ENCODE measurements at places on chromosomes 1 and 21. TPM values are rescaled to one million over a fixed set of nuclear protein-coding genes. Genes with fewer than 3 reads are reported as not detected.

MOV10 gene
- 31.9 TPM for total RNA-seq

DNA sequence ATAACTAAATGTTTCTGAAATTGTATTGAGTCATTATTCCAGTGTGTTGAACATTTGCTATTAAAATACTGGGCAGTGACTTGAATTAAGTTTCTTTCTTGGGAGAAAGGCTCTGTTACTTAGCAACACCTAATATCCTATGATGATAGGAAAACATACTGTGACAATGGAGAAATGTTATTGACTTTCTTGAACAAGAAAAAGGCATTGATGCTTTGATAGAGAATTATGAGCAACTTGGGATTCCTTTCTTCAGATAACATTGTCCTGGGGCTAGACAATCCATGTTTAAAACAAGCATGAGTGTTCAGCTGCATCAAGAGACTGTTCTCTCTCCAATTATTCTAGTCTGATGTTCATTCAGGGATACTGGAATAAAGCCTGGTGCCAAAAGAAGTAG, 215.9 kb upstream of the L1TD1 start:
- H3K36me3 ChIP-seq: no peaks in the 10 kb centered on the region
- H3K4me3 ChIP-seq: no peak overlapping the region
- H3K27ac ChIP-seq: no peak overlapping the region
- H3K4me1 ChIP-seq: no peaks in the 10 kb centered on the region

DNA sequence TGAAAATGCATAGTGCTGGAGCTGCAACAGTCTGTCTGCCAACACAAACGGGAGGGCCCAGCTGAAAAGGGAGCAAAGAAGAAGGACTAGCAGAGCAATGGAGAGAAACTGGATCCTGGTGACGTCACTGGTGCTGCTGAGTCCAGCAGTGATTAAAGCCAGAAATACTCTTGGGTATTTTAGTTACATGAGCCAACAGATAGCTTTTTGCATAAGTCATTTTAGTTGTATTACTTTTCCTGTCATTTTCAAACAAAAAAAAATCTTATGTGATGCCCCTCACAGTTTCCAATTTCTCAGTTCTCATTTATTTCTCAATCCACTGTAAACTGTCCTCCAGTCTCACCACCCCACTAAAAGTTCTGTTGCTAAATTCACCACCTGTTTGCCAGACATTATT, 38.7 kb upstream of the NEK7 start:
- peak; percentile 52 for DNase-seq
- H3K27ac ChIP-seq: peak overlapping the region; percentile 46
- H3K4me3 ChIP-seq: peak overlapping the region; percentile 25
- H3K27me3 ChIP-seq: no peaks in the 10 kb centered on the region
- peaks cover 29% of the 10 kb centered on the region for H3K4me1 ChIP-seq

GRCh38 chr1:31501505-31501904, 74.8 kb upstream of the TINAGL1 start:
- H3K4me3 ChIP-seq: no peak overlapping the region
- no peaks in the 10 kb centered on the region for H3K27me3 ChIP-seq
- H3K27ac ChIP-seq: no peak overlapping the region
- no peak for DNase-seq
- no peaks in the 10 kb centered on the region for H3K4me1 ChIP-seq

GRCh38 chr1:14522077-14522925, 76.2 kb upstream of the KAZN start:
- H3K36me3 ChIP-seq: no peaks in the 10 kb centered on the region
- no peak overlapping the region for H3K4me3 ChIP-seq
- no peak for DNase-seq
- H3K27ac ChIP-seq: no peak overlapping the region
- H3K27me3 ChIP-seq: no peaks in the 10 kb centered on the region
